ENCODE measurements at places on chromosomes 2 and 18. TPM values are rescaled to one million over a fixed set of nuclear protein-coding genes. Genes with fewer than 3 reads are reported as not detected.
A peak's percentile ranks its signal among the peaks of the same experiment; 100 is the strongest.

Gene SPTBN1
- 329 TPM for total RNA-seq

DNA sequence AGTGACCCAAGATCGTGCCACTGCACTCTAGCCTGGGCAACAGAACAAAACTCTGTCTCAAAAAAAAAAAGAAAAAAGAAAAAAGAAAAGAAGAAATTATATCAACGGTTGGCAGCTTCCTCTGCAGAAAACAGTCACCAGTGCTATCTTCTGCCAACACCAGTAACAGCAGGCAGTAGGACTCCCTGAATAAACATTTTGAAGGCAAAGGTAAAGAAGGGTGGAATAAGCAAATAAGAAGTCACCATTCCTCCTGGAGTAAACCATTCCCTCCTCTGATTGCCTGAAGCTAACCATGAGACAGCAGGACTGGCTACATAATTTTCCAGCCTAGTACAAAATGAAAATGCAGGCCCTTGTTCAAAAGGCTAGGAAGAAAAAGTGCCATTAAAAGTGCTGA is 9.0 kb upstream of the RNF103 start:
- DNase-seq: no peak

Gene NEURL3
- not detected for total RNA-seq

DNA sequence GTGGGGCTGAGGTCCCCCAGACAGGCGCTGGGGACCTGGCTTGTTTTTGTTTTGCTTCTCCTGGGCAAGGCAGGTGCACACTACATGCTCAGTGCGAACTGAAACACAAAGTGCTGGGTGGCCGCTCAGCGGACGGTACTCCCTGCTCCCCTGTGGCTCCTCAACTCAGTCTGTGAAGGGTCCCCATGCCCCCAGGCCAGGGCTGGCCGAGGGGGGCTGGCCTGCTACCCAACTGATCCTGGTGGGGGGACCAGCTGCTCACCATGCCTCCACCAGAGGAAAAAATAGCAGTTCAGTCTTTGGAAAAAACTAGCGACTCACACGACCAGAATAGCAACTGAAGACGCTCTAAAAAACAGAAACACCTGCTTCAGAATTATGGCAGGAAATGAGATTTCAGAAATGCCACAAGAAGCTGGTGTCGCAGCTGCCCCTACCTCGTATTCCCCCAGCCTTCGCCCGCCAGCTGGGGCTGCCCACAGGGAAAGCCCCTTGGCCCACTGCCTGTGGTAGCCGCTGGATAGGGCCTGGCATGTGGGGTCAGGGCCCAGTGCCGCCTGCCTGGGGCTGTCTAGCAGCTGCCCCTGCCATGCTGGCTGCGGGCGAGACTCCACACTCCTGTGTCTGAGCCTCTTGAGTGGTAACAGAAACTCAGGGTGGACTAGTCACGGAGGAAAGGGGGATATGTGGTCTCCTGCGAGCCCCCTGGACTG is 43.7 kb downstream of the MEX3C start:
- DNase-seq: no peak

Gene FHOD3
- 29.8 TPM for total RNA-seq

GRCh38 chr2:75564026-75564688 is 3.4 kb upstream of the EVA1A start:
- DNase-seq: no peak

- DNase-seq: peak; percentile 62
Observed at GRCh38 chr2:8627019-8627691, 54.7 kb upstream of the ID2 start.

Gene PLGLB1
- 1.4 TPM for total RNA-seq

GRCh38 chr2:105747254-105747894 is 2.7 kb downstream of the NCK2 start:
- no peak for DNase-seq

GRCh38 chr2:227503433-227504406 is 31.8 kb downstream of the AGFG1 start:
- no peak for DNase-seq

Gene REG1B
- 3.4 TPM for total RNA-seq

DNA sequence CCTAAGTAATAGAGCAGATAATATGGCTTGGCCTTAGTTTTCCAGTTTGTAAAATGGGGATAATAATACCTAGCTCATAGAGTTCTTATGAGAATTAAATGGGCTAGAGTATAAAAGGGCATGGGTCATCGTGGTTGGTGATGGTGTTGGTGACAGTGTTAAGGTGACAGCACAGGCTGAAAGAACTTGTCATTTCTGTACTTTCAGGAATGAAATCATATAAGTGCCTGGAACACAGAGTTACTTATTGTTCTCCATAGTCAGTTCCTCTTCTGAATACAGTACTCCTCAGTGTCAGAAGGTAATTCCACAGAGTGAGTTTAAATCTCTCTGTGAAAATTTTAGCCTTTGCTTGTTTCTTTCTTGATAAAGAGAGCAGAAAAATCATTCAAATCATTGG is 42.4 kb downstream of the KIF5C start:
- no peak for DNase-seq

GRCh38 chr2:149536649-149537048 is 50.9 kb downstream of the MMADHC start:
- no peak for DNase-seq

Gene FSHR
- not detected for total RNA-seq

GRCh38 chr2:181602017-181602416 is 54.9 kb downstream of the CERKL start:
- DNase-seq: no peak

GRCh38 chr2:161871113-161871512 is 202.9 kb downstream of the DPP4 start:
- no peak for DNase-seq

DNA sequence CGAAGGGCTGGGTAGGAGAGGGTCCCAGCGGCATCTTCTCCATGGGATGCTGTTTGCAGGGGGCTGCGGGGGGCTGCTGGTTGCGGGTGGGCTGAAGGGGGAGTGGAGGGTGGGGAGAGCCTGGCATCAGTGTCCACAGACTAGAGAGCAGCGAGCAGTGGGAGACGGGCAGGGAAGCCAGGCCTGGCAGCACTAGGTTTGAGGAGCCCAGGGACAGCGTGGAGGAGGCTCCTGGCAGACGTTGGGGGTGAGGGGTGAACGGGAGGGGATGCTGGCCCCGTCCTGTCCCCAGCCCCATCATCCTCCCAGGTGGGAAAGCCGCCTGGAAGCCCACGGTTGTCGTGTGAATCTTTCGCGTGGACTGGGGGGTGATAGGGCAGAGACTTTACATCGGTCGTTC is 48.2 kb upstream of the TFCP2L1 start:
- DNase-seq: no peak

Gene TEX44
- not detected for total RNA-seq

Gene CCDC142
- total RNA-seq: 9.9 TPM

DNA sequence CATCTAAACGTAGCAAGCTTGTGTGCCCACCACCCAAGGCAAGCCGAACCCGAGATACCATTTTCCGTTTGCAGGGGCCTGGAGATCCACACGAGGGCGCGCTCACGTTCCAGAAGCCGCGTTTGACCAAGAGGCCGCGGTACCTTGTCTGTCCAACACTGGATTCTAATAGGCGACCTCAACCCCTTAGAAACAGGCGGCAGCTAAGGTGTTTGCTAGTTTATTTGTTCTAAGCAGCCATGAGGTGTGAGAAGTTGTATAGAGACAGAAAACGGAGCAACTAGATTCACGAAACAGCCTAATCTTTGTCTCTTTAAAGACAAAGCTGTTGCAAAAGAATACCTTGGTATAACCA is 4.2 kb downstream of the HOXD11 start:
- DNase-seq: peak; percentile 83

- peak; percentile 89 for DNase-seq
Observed at GRCh38 chr2:149017116-149017985, 21.1 kb upstream of the LYPD6B start.

- no peak for DNase-seq
Observed at GRCh38 chr18:28091197-28091596, 85.7 kb downstream of the CDH2 start.

GRCh38 chr18:23263551-23264235 is 128.4 kb downstream of the CABLES1 start:
- no peak for DNase-seq

- DNase-seq: no peak
Observed at GRCh38 chr2:237479747-237480146, 7.3 kb upstream of the MLPH start.

DNA sequence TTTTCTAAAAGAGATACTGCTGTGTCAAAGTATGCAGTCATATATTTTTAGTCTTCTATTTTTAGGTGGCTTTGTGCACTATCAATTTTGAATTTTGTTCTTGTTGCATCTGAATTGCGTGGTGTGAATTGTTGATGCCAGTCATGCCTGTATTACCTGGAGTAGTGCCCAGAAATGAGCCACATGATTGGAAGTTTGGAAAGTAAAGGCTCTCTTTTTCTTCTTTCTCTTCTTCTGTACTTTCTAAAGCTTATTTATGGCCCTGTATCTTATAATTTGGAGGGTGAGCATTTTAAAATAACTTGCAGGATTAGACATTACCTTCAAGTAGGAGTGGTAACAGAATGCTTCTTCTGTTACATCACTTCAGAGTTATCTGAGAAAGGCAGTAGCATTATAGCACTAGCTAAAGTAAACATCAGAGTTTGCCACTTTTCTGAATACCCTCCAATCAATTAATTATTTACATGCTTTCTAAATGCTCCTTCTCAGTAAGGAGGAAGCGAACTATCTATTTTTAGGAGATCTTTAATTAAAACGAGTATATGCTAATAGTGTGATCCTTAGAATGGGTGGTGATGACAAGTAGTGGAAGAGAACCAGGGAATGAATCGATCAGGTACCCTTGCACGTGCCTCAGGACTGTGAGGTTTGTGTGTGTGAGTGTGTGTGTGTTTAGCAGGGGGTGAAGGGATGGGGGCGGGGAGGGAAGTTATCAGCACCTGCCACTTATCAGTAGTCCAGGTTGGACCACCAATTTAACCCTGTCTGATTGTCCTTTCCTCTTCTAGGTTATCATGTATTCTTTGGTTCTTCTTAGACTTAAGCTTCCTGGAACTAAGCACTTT is 112.5 kb downstream of the MAP3K20 start:
- DNase-seq: no peak

Gene ING5
- 18.6 TPM for total RNA-seq

- peak; percentile 58 for DNase-seq
Observed at GRCh38 chr2:212535996-212536816, 2.4 kb downstream of the ERBB4 start.
